ENCODE measurements at places on chromosomes 3 and 15.

GRCh38 chr3:44576613-44577012 lies 8.2 kb upstream of the ZNF660 start:
- no peak for DNase-seq

DNA sequence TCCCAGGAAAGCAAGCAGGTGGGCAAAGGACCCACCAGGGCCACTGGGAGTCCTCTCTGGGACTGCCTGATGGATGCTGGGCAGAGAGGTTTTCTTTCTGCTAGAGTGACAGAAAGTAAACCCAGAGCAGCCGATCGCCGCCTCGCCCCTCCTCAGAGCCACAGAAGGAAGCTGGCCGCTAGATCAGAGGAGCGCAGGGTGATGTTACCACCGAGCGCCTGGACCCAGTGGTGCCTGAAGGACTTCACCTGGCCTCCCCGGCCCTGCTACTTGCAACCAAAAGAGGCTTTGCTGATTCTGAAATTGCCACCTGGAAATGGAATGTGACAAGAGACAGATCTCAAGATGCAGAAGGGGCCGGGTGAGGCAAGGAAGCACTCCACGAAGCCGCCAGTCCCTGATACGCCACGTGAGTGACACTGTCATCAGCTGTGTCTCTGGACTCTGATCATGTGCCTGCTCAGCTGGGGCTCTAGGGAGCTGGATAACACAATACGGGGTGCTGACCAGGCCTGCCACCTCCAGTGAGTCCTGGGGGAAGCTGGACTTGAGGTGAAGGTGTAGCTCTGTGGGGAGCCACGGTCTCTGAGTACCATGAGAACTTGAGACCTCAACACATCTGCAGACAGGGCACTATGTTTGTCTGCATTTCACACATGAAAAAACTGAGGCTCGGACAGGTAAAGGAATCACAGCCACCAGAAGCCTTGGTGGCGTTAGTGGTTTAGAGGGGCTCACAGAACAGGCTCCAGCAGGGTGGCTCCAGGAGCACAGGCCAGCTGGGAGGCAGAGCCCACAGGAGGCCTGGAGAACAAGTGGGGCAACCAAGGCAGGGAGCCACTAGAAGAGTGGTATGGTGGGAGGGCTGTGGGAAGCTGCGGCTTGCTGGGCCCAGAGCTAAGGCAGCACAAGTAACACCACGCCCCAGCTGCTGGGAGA lies 137.9 kb upstream of the PRR20G start:
- DNase-seq: no peak

GRCh38 chr15:70301396-70301795 lies 203.7 kb upstream of the TLE3 start:
- no peak for DNase-seq

- no peak for DNase-seq
Observed at GRCh38 chr3:42256135-42256819, 9.7 kb downstream of the CCK start.
